Activated CD4-positive, alpha-beta T cell treated with anti-CD3 and anti-CD28 coated beads for 36 hours (primary cell): ENCODE measurements at places on chromosomes 12 and 14. TPM values are rescaled to one million over a fixed set of nuclear protein-coding genes. Genes with fewer than 3 reads are reported as not detected.
A peak's percentile ranks its signal among the peaks of the same experiment; 100 is the strongest.

DNA sequence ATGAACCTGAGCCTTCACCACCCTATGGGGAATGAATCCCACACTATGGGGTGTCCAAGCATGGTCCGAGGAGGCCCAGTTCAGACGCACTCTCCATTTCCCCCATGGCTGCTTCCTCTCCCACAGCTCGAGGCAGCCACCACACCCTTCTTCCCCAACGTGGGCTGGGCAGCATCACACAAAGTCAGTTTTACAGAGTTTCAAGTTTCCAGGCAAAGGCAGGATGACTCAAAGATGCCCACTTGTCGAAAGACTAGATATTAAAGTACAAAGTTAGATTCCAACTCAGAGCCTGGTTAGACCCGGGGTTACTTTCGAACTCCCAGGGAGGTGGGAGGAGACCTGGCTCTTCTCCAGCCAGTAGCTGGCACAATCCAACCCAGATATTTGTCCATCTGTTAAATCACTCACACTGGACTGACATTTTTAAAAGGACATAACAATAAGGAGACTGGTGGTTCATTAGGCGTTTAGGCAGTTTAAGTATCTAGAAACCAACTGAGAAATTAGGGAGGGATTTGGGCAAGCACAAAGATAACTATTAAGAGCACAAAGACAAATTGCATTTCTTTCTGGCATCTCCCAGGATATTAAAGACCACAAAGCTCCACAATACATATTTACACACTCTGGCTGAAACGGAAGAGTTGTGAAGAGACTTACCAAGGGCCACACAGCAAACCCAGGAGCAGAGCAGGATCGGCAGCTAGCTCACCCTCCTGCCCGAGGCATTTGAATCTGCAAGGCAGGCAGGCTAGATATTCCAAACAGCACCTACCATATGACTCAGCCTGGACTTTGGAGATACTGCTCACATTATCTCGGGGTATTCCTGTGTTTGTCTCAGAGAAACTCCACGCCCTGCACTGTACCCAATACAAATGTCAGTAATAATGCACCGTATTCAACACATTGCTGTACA lies 34.8 kb downstream of the TMCC3 start:
- no peak for DNase-seq

GRCh38 chr12:123907726-123908476 lies 64.7 kb downstream of the CCDC92 start:
- no peak for DNase-seq

- DNase-seq: no peak
Measured at GRCh38 chr14:56147986-56148901, 30.0 kb downstream of the PELI2 start.

- DNase-seq: peak; percentile 79
Measured at GRCh38 chr14:52694761-52695480, 437 bp downstream of the ERO1A start.

GRCh38 chr14:81589381-81590065 lies 55.9 kb upstream of the SEL1L start:
- DNase-seq: peak; percentile 9

- no peak for DNase-seq
Measured at GRCh38 chr12:3523058-3523457, 32.1 kb downstream of the PRMT8 start.

DNA sequence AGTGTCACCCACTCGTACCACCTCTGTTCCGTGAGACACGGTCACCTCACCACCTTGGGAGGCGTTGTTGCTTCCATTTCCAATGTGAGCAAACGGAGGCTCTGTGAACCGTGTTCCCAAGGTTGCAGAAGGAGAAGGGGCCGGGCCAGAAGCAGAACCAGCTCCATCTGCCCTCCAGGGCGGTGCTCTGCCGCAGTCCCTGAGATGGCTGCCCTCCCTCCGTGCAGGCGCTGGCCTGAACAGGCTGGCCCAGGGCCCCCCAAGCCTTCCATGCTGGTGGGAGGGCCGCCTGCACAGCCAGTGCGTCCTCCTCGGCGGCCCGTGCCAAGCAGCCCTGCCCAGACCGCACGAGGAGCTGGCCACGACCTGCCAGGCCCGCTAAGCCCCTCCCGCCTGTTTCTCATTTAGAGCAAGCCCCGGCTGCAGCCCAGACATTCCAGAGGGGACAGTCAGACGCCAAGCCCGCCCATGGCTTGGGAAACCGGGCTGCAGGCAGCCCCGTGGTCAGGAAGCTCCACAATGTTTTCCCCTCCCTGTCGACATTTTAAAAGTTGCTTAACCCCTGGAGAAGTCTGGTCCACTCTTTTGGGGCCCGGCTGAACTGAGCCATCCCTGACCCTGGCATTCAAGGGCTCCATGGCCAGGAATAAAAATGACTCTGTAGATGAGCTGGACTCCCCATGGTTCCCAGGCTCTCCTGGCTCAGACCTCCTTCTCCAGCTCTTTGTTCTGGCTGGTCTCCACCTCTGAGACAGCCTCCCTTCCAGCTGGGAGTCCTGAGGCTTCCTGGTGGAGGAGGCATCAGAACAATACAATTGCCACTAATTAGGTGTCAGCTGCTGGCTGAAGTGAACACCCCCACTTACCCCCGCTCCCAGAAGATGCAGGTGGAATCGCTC lies 236.0 kb downstream of the BCL11B start:
- no peak for DNase-seq

- no peak for DNase-seq
Measured at GRCh38 chr14:33569821-33570687, 380.8 kb downstream of the EGLN3 start.

DNA sequence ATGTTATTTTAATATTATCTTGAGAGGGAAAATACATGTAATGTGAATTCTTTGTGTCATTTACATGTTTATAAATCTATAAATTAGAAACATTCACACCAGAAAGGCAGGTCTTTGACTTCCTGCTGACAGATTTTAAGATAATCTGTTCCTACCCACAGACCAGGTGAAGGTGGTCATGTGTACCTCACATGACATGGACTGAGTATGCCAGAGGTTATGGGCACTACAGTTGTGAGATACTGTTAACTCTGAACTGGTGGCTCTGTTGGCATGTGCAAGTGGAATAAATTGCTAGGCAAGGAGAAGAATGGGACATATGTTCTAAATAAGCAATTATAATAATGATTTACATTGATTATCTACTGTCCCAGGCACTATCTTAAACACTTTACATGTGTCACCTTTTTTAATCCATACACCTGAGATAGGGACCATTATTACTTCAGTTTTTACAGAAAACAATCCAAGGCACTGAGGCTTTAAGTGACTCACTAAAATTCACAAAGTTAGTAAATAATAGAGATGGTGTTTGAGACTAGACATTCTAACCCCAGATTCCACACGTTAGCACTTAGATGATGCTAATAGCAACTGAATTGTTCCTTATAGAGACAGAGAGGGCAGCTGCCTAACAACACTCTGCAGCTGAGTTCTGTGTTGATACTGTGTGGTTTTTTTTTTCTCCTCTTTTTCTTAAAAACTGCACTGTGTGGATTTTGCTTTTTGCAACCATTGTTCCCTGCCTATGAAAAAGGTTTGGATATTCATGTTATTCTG lies 23.8 kb downstream of the SLC16A7 start:
- DNase-seq: peak; percentile 9

GRCh38 chr12:102965281-102966155 lies 8.0 kb downstream of the ASCL1 start:
- DNase-seq: no peak

DNA sequence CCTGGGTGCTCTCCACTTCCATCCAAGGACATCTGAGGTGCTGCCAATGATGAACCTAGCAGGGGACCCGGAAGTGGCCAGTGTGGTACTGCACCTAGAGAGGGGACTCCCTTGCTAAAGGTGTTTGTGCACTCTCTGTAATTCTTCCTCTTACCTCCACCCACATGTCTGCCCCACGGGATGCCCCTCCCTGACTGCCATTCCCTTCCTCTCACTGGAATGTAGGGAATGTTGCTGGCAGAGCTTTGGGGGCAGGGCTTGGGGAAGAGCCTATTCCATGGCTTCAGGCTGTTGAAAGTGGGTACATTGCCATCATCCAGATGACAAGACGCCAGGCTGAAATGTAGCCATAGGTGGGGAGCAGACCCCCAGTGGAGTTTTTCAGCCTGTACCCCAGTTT lies 153.2 kb downstream of the SMOC1 start:
- no peak for DNase-seq

GRCh38 chr14:65780566-65780965 lies 368.0 kb downstream of the FUT8 start:
- no peak for DNase-seq

DNA sequence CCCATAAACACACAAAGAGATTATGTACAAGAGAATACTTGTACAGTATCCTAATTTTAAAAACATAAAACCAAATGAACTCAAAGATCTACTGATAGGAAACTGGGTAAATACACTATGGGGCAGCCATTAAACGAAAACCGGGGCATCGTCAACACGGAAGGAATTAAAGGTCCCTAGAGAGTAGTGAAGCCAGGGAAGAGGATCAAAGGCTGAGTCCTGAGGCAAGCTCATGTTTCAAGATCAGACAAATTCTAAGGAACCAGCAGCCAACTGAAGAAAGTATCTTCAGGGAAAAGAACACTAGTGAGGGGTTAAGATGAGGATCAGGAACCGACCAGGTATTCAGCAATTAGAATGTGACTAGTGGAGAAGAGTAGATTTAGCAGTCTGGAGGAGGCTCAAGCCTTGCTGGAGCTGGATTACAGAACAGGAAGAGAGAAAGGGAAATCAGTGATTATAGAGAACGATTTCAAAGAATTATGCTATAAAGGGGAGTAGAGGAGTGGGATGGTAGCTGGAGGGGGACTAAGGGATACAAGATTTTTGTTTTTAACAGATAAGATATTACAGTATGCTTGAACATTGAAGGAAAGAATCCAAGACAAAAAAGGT lies 23.7 kb downstream of the SEL1L start:
- no peak for DNase-seq

DNA sequence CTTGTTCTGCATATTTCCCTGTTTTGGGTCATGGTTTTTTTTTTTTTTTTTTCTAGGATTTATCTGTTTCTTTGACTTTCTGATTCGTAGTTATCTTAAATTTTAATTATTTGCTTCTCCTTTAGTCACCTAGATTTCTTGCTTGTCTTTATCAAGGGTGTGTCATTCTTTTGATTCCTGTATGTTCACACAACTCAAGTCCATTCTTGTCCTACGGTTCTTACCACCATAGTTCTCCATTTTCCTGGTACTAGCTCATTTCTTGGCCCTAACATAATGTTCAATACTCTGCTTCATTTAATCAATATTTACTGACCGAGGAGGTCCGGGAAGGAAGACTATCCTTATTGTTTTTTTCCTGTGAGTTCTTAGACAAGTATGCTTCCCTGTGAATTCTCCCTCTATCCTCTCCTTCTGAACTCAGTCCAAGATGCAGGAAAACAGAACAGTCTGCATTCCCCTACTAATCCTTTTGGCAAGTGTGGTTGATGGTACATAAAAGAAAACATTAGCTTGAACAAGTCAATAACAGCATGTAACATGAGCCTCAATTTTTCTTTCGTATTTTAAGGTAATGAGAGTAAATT lies 1346.4 kb upstream of the SEL1L start:
- DNase-seq: no peak

DNA sequence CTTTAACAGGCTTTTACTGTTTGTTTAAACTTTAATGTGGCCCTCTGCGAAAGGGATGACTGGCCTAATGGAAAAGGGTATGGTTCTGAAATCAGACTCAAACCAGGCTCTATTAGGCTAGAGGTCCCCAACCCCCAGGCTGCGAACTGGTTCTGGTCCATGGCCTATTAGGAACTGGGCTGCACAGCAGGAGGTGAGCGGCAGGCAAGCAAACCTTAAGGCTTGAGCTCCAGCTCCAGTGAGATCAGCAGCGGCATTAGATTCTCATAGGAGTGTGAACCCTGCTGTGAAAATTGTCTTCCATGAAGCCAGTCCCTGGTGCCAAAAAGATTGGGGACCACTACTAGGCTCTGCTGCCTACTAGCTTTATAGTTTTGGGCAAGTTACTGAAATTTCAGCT lies 11.1 kb downstream of the GALNT4 start:
- DNase-seq: no peak

- DNase-seq: peak; percentile 75
Measured at GRCh38 chr14:100155049-100155621, 4.3 kb downstream of the DEGS2 start.

DNA sequence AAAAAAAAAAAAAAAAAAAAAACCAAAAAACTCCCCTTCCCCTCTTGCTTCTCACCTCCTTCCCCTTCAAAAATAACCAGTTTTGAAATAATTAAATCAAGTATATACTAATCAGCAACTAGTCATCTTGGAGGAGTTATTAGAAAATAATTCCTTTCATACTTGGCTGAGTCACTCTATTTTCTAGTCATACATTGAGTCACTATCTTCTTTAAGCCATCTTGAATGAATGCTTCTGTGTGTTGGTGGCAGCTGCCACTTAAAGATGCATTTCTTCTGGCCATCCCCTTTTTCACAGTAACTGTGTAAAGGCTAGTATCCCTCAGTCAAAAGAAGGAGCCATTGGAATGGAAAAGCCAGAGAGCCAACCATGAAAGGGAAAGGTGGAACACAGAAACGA lies 84.2 kb upstream of the TMEM263 start:
- DNase-seq: no peak

DNA sequence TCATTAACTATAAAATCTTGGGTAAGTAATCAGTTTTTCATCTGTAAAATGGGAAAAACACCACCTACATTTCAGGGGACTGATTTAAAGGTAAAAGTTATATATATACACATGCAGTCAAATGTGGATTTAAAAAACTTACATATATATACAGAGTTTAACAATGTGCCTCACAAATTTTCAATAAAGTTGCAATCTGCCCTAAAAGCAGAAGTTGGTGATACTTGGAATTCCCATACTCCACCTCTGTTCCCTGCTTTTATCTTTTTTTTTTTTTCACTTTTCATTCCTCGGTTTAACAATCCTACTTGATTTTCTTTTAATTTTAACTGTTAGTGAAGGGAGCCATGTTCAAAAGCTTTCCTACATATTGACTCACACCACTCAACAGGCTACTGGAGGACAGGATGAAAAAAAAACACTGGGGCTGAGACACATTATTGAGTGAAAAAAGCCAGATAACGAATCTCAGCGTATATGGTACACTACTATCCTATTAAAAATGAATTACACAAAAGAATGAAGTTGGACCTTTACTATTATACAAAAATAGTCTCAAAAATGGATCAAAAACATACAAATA lies 24.3 kb downstream of the SPPL3 start:
- DNase-seq: no peak

DNA sequence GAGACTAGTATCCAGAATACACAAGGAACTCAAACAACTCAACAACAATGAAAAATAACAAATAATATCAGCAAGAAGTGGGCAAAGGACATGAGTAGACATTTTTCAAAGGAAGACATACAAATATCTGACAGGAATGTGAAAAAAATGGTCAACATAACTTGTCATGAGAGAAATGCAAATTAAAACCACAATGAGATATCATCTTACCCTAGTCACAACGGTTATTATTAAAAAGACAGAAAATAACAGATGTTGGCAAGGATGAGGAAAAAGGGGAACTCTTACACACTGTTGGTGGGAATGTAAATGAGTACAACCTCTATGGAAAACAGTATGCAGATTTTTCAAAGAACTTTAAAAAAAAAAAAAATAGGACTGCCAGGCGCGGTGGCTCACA lies 20.4 kb downstream of the VWF start:
- no peak for DNase-seq

Gene CLEC14A
- total RNA-seq: not detected

Gene SMIM41
- not detected for total RNA-seq

Gene STAC3
- 2.5 TPM for total RNA-seq

Gene NKX2-8
- not detected for total RNA-seq

Gene DNAH10
- total RNA-seq: 0.37 TPM

Gene MDGA2
- total RNA-seq: not detected

Gene GLRX5
- total RNA-seq: 37.9 TPM

Gene KRT4
- not detected for total RNA-seq

Gene SINHCAF
- total RNA-seq: 211 TPM
